ENCODE measurements at places on chromosomes 1 and 21. TPM values are rescaled to one million over a fixed set of nuclear protein-coding genes. Genes with fewer than 3 reads are reported as not detected.

- DNase-seq: no peak
Measured at GRCh38 chr21:39216290-39216689, 33.0 kb upstream of the PSMG1 start.

The LAD1 gene
- total RNA-seq: 79.5 TPM

GRCh38 chr1:240465531-240465940 lies 146.4 kb downstream of the GREM2 start:
- DNase-seq: no peak

The KANK4 gene
- 5.9 TPM for total RNA-seq

- no peak for DNase-seq
Measured at GRCh38 chr21:21148009-21148408, 149.8 kb downstream of the NCAM2 start.

- no peak for DNase-seq
Measured at GRCh38 chr1:235749755-235750300, 100.2 kb upstream of the GNG4 start.

GRCh38 chr1:220748089-220748934 lies at the start of gene MTARC2:
MTARC2 (plus strand) TSS chr1:220748322; CDS start chr1:220748532, 210 bp downstream.
- DNase-seq: peak; percentile 79

- no peak for DNase-seq
Measured at GRCh38 chr1:51607681-51608095, 9.2 kb upstream of the OSBPL9 start.

DNA sequence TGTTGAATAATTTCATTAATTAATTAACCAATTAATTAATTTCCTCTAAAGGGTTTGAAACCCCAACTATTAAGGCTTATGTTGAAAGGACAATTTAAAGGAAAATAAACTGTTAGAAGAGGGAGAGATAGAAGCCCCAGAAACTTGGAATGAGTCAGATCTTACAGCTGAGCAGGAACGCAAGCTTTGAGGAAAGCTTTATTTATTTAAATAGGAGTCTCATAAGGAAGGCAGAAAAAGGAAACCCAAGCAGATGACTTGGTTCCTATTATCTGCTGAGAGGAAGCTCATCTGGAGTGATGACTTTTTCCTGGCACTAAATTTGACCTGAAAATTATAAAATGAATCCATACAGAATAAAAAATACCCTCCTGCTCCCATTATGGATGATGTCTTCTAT lies 105.1 kb downstream of the ROR1 start:
- DNase-seq: no peak

- DNase-seq: no peak
Measured at GRCh38 chr1:225917101-225917500, 6.9 kb downstream of the PYCR2 start.

The CD1E gene
- total RNA-seq: not detected

GRCh38 chr1:18940303-18941020 lies 16.0 kb downstream of the IFFO2 start:
- DNase-seq: no peak

The SPATA45 gene
- not detected for total RNA-seq

DNA sequence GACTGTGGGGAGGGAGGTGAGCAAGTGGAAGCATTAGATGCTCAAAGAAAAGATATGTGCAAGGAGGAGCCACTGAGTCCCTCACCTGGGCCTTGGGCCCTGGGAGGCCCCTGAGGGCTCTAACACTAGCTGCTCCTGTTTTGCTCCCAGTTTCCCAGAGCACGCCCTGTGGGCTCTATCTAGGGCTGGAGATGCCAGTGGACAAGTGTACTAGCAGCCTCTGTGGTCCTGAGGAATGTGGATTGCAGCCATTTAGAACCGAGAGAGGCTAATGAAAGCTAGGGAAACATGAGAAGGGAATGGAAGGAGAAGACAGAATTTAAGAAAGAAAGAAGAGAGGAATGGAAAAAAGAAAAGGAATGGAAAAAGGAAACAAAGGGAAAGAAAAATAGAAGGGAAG lies 10.0 kb upstream of the TBX15 start:
- no peak for DNase-seq

DNA sequence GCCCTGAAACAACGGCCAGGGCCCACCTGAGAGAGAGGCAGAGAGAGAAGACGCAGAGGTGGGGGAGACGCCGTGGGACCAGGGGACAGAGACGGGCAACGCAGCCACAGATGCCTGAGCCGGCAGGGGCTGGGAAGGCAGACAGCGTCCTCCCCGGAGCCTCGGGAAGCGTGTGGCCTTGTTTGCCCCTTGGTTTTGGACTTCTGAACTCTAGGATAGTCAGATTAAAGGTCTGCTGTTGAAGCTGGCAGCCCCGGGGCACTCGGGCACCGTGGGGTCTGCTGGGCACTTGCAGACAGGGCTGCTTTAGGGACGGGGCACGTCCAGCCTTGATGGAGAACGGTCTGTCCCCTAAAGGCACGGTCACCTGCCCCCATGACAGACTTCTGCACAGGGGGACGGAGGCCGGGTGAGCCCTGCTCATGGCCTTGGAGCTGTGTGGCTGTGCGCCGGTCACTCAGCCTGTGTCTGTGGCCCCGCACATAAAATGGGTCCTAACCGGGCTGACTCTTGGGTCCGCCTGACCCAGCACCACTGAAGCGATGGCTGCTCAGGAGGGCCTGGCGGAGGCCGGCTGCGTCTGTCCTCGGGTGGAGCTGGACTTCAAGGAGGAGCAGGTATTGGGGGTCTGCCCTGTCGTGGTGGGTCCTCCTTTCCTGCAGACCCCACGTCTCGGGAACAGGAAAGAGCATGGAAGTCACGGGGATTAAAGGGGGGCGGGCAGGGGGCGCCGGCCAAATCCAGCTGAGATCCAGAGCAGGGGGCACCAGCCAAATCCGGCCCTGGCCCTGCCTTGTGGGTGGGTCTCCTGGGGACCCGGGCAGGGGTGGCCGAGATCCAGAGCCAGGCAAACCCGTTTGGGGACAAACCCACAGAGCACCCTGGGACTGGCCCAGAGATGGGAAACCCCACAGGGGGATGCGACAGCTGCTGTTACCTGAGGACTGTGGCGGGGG lies 9.6 kb upstream of the RNF223 start:
- DNase-seq: peak; percentile 67

The CD1C gene
- total RNA-seq: not detected

- DNase-seq: no peak
Measured at GRCh38 chr1:184588701-184589100, 166.0 kb downstream of the EDEM3 start.

DNA sequence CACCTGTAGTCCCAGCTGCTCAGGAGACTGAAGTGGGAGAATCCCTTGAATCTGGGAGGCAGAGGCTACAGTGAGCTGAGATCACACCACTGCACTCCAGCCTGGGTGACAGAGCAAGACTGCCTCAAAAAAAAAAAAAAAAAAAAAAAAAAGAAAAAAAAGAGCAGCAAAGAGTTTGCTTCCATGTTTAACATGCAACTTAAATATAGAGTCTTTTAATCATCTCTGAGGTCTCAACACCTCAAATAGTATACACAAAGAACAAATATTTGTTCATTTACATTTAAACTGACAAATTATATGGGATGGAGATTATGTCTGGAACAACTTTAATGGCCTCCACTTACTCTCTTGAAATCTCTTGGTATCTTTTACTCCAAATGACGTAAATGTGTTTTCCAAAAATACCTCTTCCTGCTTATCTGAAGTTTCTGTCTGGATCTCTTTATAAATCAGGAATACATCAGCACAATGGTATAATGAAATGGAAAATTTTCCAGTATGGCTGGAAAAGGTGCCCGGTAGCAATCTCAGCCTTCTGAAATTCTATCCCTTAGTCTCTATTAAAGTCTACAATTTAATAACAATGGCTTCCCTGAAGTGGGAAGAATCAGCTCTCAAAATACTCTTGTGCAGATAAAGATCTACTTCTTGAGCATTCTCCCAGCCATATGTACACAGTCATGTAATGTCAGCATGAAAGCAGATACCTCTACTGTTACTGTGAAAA lies 258.5 kb downstream of the OMA1 start:
- DNase-seq: no peak

GRCh38 chr1:109846846-109847245 lies 63.8 kb upstream of the CSF1 start:
- no peak for DNase-seq

The SPEN gene
- 79.4 TPM for total RNA-seq

DNA sequence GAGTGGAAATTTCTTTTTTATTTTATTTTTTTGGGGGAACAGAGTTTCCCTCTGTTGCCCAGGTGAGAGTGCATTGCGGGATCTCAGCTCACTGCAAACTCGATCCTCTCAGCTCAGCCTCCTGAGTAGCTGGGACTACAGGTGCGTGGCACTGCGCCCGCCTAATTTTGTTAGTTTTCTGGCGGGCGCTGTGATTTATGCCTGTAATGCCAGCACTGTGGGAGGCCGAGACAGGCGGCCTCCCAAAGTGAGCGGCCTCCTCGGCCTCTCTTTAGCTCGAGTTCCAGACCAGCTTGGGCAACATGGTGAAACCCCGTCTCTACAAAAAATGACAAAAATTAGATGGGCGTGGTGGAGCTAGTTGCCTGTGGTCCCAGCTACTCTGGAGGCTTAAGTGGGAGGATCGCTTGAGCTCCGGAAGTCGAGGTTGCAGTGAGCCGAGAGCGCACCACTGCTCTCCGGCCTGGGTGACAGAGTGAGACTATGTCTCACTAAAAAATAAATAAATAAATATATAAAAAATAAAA lies 2.7 kb downstream of the GMEB1 start:
- DNase-seq: no peak

DNA sequence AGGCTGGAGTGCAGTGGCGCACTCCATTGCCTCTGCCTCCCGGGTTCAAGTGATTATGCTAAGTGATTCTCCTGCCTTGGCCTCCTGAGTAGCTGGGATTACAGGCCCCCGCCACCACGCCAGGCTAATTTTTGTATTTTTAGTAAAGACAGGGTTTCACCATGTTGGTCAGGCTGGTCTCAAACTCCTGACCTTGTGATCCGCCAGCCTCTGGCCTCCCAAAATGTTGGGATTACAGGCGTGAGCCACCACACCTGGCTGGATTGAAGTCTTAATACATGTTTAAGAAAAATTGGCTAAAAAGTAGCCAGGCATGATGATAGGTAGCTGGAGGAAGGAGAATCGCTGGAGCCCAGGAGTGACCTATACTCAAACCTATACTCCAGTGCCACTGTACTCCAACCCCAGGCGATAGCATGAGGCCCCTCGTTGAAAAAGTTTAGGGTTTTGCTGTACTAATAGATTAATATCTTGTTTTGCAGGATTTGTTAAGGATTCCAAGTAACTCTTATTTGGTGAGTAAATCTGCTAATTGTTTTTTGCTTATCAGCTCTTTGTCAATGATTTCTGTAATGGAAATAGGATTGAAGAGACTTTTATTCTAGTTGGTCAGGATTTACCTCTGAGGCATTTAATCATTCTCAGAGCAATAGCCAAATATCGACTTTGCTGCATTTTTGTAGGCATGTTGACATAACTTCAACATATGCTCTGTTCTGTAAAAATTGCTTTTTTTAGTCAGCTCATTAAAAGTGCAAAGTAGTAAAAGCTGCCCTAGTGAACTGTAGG lies 2.0 kb downstream of the RCC1 start:
- no peak for DNase-seq

The SLC1A7 gene
- total RNA-seq: not detected

DNA sequence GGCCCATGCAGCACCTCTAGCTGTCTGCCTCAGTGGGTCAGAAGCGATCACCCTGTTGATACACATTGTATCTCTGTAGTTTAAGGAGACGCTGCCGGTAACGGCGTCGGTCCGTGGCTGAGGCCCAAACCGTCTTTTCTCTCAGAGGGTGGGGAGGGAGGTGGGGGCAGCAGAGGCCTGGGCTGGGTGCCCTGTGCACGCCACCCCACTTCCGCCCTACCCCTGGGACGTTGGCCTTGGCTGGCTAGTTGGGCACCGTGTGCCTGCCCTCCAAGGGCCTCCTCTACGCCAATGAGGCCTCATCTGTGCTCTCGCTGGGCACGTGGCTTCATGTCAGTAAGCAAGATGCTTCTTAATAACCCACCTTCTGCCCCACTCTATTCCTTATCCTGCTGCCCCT lies 9.4 kb downstream of the ZC3H12A start:
- no peak for DNase-seq

GRCh38 chr21:14593230-14593629 lies 47.1 kb upstream of the SAMSN1 start:
- DNase-seq: no peak

GRCh38 chr1:44237721-44238457 lies 24.6 kb downstream of the DMAP1 start:
- DNase-seq: peak; percentile 83

DNA sequence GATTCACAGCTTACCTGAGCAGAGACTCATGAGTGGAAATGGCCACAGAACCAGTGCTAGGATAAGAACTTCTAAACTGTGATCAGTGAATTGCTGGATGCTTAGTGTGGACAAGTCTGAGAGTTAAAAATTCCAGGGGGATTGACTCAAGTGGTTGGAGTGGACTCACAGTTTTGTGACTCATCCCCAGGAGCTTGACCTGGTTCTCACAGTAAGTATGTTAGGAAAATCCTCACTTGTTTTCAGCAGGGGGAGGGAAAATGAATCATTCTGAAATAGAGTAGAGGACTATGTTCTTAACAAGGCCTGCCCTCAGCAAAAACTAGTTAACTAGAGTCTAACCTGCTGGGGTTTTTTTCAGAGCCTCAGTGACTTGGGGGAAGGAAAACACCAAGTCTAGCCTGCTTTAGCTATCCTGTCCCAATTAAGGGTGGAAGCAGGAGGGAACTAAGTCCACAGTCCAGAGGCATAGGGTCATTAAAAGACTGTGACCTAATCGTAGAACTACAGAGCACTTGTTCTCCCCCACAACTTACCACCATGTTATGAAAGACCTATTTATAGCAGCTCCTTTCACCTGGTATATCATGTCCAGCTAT lies 6.1 kb upstream of the CDC73 start:
- no peak for DNase-seq

DNA sequence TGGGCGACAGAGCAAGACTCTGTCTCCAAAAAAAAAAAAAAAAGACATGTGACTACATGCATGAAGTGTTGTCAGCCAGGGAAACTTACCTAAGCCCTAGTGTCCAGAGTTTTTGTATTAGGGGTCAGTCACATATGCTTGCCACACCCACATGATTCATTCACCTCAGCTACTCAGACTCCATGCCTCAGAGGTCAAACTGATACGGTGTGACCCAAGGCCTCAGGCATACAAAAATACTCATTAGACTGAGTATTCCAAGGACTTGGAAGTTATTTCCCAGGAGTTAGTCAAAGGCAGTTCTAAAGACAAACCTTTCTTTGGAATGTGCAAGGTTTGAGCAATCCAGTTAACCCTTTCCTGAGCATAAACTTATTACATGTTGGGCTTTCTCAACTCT lies 6.3 kb upstream of the TRIM33 start:
- no peak for DNase-seq

- no peak for DNase-seq
Measured at GRCh38 chr1:152071123-152071522, 17.7 kb downstream of the TCHHL1 start.

The ACOT11 gene
- total RNA-seq: 5.2 TPM

The OR10Z1 gene
- not detected for total RNA-seq

The DMBX1 gene
- 0.10 TPM for total RNA-seq

The CYP4Z1 gene
- total RNA-seq: not detected

The SEMA4A gene
- 12.9 TPM for total RNA-seq

The NR0B2 gene
- 7.2 TPM for total RNA-seq

The RHCE gene
- 0.88 TPM for total RNA-seq

GRCh38 chr1:204084247-204084772 lies 11.4 kb downstream of the SOX13 start:
- DNase-seq: no peak

GRCh38 chr1:164611754-164612642 lies 53.0 kb downstream of the PBX1 start:
- peak; percentile 78 for DNase-seq

All from type B pancreatic cell (in vitro differentiated cells).